ENCODE measurements at places on chromosomes 13 and 19.

- no peak for DNase-seq
Observed at GRCh38 chr19:15294561-15294990, 37.8 kb downstream of the BRD4 start.

DNA sequence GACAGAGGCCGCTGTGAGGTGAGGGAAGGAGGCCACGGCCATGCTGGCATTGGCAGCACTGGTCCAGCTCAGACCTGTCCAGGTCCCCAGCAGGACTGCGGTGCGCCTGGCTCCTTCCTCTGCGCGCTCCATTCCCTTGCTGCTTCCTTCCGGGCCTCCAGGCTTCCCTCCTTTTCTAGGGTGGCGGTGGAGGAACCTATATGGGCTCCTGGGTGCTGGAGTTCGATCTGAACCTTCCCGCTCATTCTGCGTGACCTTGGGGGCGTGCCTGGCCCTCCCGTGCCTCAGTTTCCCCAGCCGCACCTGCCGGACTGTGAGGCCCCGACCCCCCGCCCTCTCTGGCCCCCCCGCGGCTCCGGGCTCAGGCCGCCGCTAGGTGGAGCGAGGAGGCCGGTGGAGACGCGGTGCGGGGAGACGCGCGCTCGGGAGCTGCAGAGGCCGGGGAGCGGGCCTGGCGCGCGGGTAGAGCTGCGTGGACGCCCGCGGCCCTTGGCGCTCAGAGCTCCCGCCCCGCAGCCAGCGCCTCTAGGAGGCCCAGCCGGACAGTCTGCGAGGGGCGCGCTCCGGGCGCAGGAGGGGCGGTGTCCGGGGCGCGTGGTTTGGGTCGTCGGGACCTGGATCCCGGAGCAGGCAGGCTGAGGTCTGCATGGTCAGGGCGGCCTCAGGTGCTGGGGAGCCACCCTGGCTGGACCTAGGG, 29.9 kb downstream of the EFNA2 start:
- peak; percentile 40 for DNase-seq

DNA sequence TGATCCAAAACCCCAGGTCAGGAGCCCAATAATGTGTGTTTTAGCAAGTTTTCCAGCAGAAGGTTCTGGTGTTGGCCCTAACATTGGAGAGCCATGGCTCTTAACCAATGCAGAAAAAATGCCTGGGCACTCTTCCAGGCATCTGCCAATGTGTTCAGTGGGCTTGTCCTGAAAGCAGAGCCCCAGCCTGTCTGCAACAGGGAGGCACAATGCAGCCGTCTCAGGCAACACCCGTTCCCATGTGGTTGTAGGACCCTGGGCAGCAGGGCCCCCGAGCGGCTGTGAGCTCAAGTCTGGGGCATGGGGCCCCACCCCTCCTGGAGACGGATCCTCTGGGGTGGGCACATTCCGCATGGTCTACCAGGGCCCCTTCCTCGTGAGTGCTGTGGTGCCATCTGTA, 58.1 kb upstream of the SIAH3 start:
- DNase-seq: no peak

DNA sequence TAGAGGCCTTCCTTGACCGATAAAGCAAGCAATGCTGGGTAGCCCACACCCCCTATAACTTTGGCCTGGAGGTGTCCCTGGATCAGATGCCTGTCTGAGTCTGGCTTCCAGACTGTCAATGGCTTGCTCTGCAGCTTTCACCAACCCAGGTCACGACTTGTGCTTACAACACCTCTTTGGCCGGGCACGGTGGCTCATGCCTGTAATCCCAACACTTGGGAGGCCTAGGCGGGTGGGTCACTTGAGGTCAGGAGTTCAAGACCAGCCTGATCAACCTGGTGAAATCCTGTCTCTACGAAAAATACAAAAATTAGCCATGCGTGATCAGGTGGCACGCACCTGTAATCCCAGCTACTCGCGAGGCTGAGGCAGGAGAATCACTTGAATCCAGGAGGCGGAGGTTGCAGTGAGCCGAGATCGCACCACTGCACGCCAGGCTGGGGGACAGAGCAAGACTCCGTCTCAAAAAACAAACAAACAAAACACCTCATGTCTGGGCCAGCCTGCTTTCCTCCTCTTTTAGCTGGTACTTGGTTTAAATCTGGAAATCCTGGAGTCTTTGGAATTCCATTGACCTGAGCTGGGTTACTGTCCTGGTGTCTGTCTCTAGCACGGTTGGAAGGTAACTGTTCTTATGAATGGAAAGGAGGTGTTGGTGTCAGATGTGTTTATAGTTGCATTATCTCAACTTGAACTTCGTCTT, 10.3 kb upstream of the GARRE1 start:
- DNase-seq: no peak

All from SK-MEL-5 (cell line).